ENCODE measurements at places on chromosomes 5 and 9.

GRCh38 chr5:44539602-44539919 lies 150.3 kb upstream of the FGF10 start:
- no peak for DNase-seq

GRCh38 chr9:13942201-13942600 lies 371.7 kb downstream of the NFIB start:
- DNase-seq = no peak

GRCh38 chr9:100619665-100620064 lies 41.8 kb downstream of the CAVIN4 start:
- no peak for DNase-seq

GRCh38 chr5:146410272-146410671 lies 36.9 kb upstream of the TCERG1 start:
- DNase-seq = no peak

DNA sequence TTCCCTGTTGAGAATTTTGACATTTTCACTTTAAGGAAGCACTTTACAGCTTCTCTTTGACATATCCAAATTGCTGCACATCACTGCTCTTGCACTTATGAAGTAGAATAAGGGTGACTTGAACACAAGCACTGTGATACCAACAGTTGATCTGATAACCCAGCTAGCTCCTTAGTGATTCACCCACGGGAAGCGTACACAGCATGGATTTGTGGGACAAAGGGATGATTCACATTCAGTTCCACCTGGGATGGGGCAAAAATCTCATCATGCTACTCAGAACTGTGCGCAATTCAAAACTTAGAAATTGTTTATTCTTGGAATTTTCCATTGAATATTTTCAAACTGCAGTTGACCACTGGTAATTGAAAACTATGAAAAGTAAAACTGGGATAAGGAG lies 1565.5 kb upstream of the CDH9 start:
- DNase-seq = no peak

DNA sequence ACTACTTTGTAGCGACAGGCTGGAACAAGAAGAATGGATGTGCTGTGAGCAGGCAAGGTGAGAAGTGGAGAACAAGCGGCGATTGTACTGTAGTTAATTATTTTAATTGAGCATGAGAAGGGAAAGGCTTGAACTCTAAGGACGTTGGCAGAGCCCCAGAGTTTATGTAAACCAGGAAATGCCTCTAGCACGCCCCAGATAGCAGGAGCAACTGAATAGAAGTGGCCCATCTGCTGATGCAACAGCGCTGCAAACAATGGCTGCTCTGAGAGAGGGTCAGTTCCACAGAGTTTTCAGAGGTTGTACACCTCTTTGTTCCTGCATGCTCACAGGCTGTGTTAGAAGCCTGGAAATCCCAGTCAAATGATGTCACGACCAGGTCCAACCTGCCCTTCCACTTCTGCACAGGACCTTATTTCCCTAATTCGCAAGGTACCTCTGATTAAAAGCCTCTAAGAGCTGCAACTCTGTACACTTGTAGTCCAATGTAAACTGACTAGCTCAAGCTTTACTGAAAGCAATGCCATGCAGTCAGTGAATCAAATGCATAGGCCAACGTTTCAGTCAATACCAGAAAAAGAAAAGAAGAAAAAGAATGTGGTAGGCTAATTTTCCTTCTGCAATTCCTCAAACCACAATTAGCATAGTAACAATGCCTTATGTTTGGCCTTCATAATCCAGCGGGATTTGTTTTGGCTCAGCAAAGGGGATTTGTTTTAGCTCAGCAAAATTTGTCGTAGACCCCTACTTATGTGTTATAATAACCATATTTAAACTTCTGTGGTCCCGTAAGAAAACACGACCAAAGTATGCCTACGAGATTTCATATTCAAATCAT lies 119.6 kb upstream of the RETREG1 start:
- peak; percentile 74 for DNase-seq

- DNase-seq = no peak
These were observed 506.4 kb upstream of the C9orf72 start for GRCh38 chr9:28079677-28080076.

DNA sequence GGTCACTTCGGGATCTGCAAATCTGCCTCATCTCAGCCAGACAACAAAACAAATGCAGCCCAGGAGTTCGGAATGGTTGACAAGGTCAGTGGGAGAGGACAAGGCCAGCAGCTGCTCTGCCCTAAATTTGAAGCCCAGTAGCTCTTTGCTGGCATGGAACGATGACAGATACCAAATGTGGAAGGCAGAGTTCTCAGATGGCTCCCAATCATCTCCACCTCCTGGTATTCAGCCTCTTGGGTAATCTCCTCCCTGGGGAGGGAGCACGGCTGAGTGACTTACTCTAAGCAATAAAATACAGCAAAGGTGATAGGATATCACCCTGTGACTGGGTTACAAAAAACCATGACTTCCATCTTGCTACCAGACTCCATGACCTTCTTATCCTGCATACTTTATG lies 172.8 kb downstream of the ENTREP1 start:
- no peak for DNase-seq

- no peak for DNase-seq
These were observed 56.5 kb upstream of the PCSK1 start for GRCh38 chr5:96489532-96489931.

DNA sequence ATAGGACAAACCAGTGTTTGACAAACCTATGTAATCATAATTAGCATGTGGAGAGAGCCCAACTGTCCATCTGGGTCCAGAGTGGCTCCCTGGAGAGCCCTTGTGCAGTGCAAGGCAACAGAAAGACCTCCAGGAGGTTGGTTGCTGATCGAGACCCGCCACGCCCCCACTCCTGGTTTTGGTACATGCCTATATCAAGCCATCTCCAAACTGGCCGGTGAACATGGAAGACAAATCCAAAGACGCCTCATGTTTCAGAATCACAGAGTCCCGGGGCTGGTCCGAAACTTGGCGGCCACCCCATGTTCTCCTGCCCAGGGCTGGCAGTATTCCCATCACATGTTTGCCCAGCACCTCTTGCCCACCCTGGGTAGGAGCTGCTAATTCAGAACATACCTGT lies 140.2 kb downstream of the PAX5 start:
- DNase-seq = no peak

- no peak for DNase-seq
These were observed 92.3 kb upstream of the COL5A1 start for GRCh38 chr9:134549336-134549735.

- DNase-seq = no peak
These were observed 64.3 kb downstream of the CPLANE1 start for GRCh38 chr5:37184748-37185364.

DNA sequence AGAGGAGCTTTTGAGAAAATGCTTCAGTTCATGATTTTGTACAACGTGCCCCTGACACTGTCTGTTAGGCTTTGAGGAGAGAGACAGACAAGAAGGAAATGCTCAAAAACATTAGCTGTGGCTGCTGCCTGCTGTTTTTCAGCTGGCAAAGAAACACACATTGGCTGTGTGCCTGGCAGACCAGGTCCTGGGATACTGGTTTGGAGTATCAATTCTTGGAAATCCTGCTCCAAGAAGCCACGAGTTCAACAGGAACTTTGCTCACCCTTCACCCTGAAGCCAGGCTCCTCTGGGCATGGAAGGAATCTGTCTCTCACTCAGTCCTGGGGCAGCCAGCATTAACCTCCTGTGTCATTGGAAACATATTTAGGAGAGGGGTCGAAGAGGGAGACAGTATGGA lies 245.5 kb downstream of the AUH start:
- no peak for DNase-seq

DNA sequence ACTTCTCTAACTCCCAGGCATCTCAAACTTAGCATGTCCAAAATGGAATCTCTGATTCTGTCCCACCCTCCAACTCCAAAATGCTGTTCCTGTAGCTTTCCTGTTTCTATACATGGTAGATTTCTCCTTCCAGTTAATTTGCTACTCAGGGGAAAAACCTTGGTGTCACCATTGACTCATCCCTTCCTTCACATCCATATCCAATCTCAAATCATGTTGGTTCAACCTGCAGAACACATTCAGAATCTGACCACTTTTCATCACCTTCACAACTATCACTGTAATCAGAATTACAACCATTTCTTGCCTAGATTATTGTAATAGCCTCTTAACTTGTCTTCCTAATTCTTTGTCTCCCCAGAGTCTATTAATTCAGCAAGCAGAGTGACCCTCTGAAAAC lies 10.8 kb downstream of the RIOK2 start:
- no peak for DNase-seq

- DNase-seq = peak; percentile 51
These were observed 5.7 kb downstream of the RAPGEF1 start for GRCh38 chr9:131734165-131734610.

DNA sequence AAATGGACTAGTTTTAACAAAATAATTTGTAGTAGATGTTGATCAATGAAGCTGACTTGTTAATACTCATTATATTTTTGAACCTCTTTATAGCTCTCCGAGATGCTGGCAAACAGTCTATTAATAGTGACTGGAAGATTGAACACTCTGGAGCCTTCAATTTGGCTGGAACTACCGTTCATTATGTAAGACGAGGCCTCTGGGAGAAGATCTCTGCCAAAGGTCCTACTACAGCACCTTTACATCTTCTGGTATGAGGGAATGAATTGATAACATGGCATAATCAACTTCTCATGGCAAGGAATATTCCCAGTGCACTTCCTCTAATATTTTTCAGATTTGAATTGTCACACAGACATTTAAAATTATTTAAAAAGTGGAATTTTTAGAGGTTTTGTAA lies 68.2 kb upstream of the MINAR2 start:
- no peak for DNase-seq

Measured in SJSA1 (cell line).